ENCODE measurements at places on chromosomes 7 and 10.

- H3K4me1 ChIP-seq: peaks cover 46% of the 10 kb centered on the region
- peaks cover 4% of the 10 kb centered on the region for H3K36me3 ChIP-seq
- H3K27me3 ChIP-seq: peaks cover 12% of the 10 kb centered on the region
- no peak overlapping the region for H3K27ac ChIP-seq
- H3K4me3 ChIP-seq: no peak overlapping the region
- no peak for DNase-seq
Observed at GRCh38 chr10:96588616-96589419, 2.0 kb upstream of the TM9SF3 start.

DNA sequence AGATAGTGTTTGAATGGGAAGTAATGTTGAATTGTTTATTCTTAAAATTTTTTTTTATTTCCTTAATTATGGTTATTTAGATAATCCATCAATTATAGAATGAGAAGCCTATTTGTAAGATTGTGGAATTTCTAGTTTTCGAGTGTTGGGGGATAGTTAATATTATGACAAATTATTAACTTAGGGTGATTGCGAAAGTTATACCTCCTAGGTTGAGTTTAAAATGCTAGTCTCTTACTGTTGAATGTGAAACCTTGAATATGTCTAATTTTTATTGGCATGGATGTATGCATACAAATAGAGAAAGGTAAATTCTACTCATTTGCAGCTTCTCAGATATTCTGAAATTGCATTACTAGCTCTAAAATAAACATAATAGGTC lies 43.2 kb downstream of the BICC1 start:
- H3K27ac ChIP-seq: no peak overlapping the region
- H3K27me3 ChIP-seq: no peaks in the 10 kb centered on the region
- DNase-seq: no peak
- H3K36me3 ChIP-seq: no peaks in the 10 kb centered on the region
- H3K4me3 ChIP-seq: no peak overlapping the region
- H3K4me1 ChIP-seq: no peaks in the 10 kb centered on the region

DNA sequence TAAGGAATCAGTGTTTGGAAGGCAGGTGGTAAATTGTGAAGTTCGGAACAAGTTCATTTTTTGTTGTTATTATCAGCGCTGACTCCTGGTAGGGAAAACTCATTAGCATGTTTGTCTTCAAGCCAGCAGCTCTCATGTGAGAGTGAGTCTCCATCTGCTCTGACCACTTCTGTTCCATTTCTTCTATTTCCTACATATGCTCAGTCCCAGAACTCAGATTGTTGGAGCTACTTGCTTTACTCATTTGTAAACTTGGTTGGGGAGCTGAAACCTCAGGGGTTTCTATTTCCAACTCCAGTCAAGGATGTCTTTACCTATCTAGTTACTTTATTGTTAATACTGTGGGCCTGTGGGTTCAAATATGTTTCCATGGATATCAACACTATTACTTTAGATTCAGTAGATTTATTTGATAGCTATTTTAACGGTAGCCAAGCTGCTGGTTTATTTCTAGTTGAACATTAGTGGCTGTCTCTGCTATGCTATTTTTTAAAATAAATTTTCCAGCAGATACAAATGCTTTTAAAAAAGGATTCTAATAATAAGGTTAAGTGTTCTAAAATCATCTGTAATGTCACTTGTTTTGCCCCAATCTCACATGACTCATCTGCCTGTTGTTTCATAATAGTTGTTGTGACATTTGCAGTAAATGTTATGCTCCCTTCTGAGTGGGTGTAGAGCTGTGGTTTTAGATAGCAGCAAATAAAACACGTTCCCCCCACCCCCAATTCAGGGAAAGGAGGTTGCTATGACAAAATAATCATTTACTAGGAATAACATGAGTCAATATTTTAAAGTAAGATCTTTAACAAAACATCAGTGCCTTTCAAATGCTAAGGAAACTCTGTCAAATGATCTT lies 143.3 kb downstream of the HDAC9 start:
- no peak for DNase-seq
- no peaks in the 10 kb centered on the region for H3K36me3 ChIP-seq
- H3K4me1 ChIP-seq: no peaks in the 10 kb centered on the region

DNA sequence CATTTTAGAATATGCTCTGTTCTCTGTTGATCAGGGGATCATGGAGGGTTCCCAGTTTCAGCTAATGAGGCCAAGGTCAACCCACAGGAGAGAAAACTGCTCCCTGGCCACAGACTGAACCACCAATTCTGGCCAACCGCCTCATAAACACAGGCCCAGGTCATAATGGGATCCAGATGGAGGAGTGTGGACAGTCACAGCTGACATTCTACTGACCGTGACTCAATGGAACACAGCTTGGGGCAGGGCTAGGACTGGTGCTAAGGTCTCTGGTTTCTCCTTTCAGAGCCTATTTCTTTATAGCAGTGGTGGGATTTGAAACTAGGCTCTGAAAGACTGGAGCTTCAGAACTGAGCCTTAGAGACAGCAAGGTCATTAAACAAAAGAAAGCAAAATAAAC lies 68.3 kb downstream of the HIPK2 start:
- no peak for DNase-seq
- no peak overlapping the region for H3K27ac ChIP-seq
- H3K4me3 ChIP-seq: no peak overlapping the region
- no peaks in the 10 kb centered on the region for H3K4me1 ChIP-seq

DNA sequence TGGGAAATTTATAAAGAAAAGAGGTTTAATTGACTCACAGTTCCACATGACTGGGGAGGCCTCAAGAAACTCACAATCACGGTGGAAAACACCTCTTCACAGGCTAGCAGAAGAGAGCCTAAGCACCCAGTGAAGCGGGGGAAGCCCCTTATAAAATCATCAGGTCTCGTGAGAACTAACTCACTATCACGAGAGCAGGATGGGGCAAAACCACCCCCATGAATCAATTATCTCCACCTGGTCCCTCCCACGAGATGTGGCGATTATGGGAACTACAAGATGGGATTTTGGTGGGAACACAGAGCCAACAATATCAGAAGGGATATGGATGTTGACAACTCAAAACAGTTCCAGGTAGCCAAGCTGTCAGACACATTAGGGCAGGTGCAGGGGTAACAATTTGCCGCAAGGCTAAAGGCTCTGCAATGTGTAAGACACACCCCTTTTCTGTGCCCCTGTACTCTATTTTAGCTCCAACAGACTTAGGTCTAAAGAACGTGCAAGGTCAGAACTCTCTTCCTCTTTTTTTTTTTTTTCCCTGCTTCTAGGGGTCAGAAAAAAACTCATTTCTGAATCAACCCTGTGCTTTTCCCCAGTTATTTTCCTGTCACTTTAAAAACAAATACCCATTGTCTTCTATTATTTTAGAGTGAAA lies 30.7 kb upstream of the RBM20 start:
- no peaks in the 10 kb centered on the region for H3K27me3 ChIP-seq
- no peak overlapping the region for H3K27ac ChIP-seq
- DNase-seq: no peak
- H3K4me1 ChIP-seq: no peaks in the 10 kb centered on the region

- no peak for DNase-seq
- no peaks in the 10 kb centered on the region for H3K27me3 ChIP-seq
- H3K36me3 ChIP-seq: no peaks in the 10 kb centered on the region
- H3K4me3 ChIP-seq: no peak overlapping the region
Observed at GRCh38 chr10:63901881-63902280, 380.7 kb downstream of the REEP3 start.

DNA sequence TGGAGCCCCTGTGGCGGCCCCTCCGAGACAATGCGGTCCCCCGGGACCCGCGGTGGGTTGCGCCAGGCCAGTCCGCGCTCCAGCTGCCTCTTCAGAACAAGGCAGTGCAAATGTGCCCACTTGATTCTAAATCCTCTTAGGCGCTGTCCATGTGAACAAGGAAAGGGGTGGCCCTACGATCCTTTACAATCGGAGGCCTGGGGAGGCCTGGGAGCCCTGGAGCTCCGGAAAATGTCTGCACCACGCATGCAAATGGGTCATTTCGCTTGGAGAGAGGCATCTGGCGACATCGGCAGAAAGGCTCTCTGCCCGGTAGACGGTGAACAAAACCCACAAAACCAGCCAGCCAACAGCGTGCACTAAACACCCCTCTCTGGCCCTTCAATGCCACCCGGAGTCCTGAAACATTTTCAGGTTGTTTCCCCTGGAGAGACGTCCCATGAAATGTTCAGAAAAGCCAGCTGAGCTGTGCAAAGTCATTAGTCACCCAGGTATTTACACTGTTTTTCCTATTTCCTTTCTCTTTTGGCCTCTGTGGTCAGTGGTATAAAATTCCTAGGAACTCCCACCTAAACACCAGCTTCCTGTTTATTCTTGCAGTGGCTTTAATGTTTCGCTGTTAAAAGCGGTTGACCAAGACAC lies 102.8 kb upstream of the ZNF438 start:
- H3K36me3 ChIP-seq: no peaks in the 10 kb centered on the region
- peak; percentile 56 for DNase-seq
- H3K4me3 ChIP-seq: peak overlapping the region; percentile 35
- peaks cover 90% of the 10 kb centered on the region for H3K4me1 ChIP-seq
- peak overlapping the region; percentile 99 for H3K27ac ChIP-seq

DNA sequence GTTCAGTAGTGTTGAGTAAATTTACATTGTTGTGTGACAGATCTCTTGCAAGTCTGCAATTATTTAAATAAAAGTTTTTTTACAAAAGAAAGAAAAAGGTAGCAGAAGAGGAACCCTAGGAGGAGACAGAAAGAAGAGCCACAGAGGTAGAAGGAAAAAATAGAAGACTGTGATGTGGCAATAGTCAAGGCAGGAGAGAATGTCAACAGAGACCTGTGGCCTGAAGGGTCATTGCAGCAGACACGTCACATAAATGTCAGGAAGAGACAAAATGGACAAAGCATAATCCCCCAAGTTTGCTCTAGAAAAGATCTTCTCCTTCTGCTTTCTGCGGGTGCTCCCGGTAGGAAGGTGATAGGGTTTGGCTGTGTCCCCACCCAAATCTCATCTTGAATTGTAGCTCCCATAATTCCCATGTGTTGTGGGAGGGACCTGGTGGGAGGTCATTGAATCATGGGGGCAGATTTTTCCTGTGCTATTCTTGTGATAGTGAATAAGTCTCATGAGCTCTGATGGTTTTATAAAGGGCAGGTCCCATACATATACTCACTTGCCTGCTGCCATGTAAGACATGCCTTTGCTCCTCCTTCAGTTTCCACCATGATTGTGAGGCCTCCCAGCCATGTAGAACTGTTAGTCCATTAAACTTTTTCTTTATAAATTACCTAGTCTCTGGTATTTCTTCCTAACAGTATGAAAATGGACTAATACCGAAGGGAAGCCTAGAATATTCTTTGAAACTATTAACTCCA lies 41.1 kb upstream of the KDM7A start:
- DNase-seq: no peak
- no peak overlapping the region for H3K4me3 ChIP-seq
- no peaks in the 10 kb centered on the region for H3K4me1 ChIP-seq
- H3K27me3 ChIP-seq: no peaks in the 10 kb centered on the region
- H3K27ac ChIP-seq: no peak overlapping the region

DNA sequence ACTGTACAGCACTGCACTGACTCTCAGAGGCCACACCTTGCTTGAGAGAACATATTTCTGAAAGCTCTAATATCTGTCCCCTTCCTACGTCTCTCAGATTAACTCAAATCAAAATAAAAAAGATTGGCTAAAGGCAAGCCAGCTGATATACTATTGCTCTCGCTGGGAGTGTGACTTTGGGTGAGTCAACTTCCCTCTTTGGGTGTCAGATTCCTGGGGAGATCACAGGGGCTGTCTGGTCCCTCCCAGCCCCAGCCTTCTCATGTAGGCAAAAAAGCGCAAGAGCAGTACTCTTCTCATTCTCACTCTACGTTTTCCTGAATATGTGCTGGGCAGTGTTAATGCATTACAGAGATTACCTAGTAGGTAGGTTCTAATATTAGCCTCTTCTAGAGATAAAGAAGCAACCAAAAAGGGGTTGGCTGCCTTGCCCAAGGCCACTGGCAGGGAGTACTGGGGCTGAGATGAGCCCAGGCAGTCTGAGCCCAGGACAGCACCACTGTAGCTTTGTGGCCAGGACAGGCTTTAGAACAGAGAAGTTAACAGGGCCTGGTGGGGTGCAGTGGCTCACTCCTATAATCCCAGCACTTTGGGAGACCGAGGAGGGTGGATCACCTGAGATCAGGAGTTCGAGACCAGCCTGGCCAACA lies 9.1 kb upstream of the DENND2A start:
- DNase-seq: no peak
- no peak overlapping the region for H3K4me3 ChIP-seq
- no peak overlapping the region for H3K27ac ChIP-seq
- peaks cover 5% of the 10 kb centered on the region for H3K4me1 ChIP-seq
- H3K27me3 ChIP-seq: no peaks in the 10 kb centered on the region

GRCh38 chr10:6498771-6499170 lies 81.3 kb downstream of the PRKCQ start:
- no peak overlapping the region for H3K4me3 ChIP-seq
- DNase-seq: peak; percentile 65
- peak overlapping the region; percentile 67 for H3K27ac ChIP-seq
- peaks cover 43% of the 10 kb centered on the region for H3K4me1 ChIP-seq
- H3K36me3 ChIP-seq: peaks cover 64% of the 10 kb centered on the region

- H3K4me1 ChIP-seq: peaks cover 64% of the 10 kb centered on the region
- peak overlapping the region; percentile 82 for H3K27ac ChIP-seq
- H3K27me3 ChIP-seq: no peaks in the 10 kb centered on the region
- no peaks in the 10 kb centered on the region for H3K36me3 ChIP-seq
- peak overlapping the region; percentile 18 for H3K4me3 ChIP-seq
Observed at GRCh38 chr7:151428378-151429236, 11.3 kb downstream of the CRYGN start.

DNA sequence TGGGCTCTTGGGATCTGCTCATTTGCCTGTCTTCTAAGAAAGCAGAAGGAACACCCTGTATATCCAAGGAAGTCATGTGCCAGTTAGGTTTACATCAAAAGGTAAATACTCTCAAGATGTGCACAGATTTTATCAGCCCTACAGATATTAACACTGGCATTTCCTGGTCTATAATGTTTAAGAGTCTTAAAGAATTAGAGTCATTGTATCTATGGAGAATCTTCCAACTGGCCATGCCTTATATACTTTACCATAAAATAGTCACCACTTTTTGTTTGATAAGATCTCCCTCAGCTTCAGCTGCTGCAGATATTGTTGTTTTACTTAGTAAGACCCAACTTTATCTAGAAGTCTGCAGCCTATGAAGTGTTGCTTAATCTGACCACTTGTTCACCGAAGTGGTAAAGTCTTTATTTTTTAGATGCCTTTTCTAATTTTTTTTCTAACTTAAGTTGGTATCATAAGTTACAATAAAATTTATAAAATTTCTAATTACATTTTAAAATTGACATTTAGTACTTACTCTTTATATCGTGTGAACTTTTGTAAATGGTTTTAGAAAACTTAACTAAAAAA lies 58.5 kb downstream of the CPED1 start:
- no peak for DNase-seq
- no peaks in the 10 kb centered on the region for H3K36me3 ChIP-seq
- H3K4me1 ChIP-seq: no peaks in the 10 kb centered on the region
- H3K27me3 ChIP-seq: peaks cover 3% of the 10 kb centered on the region
- no peak overlapping the region for H3K27ac ChIP-seq

All from DND-41 (cell line).